ENCODE measurements at places on chromosomes 2 and 18.
A peak's percentile ranks its signal among the peaks of the same experiment; 100 is the strongest.

DNA sequence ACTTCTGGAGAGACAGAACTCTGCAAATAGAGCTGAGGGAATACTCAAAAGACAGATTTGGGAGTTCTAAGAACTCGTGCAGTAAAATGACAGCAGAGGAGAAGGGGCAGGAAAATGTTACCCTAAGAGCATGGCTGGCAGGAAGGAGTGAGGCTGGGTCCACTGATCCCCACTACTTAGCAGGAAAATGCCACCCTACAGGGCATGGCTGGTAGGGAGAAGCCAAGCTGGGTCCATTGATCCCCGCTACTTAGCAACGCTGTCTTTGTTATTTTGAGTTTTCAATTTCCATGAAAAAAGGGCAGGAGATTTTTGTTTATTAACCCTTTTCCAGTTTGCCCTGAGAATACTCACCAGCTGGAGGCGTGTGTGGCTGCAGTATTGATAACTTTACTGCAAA lies 100.3 kb upstream of the TMEM200C start:
- DNase-seq = no peak

- DNase-seq = no peak
Observed at GRCh38 chr2:241033336-241033987, 35.0 kb downstream of the SNED1 start.

- DNase-seq = no peak
Observed at GRCh38 chr18:57432751-57433400, 2.3 kb upstream of the ONECUT2 start.

DNA sequence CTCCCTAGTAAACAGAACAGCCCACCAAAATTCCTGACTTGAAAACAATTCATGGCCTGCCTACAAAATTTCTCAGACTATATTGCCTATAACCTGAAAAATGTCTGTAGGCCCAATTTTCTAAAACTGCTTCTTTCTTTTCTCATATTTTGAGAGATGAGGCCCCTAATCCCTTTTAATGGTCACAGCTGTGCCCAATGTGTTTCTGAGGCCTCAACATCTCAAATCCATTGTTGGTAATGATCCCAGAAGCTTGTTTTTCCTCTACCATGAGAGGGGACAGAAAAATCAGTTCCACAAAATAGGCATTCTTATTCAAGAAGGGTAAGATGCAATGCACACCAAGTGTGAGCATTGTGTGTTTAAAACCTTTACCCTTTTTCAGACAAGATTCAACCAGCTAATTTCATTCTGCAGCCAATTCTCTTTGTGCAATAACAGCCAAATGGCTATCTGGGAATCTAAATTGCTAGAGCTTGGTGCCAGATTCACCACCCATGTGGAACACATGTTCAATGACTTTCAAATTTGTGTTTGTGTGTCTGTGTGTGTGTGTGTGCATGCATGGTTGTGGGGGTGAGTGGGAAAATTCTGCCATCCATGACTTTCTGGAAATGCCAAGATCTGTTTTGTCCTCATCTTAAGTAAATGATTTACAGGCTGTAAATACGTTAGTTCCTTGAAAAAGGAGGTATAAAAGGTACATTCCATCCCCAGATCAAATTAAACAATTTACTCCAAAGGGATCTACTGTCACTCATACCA lies 319.5 kb downstream of the TNS1 start:
- no peak for DNase-seq

- DNase-seq = no peak
Observed at GRCh38 chr2:67878743-67879142, 184.1 kb downstream of the C1D start.

DNA sequence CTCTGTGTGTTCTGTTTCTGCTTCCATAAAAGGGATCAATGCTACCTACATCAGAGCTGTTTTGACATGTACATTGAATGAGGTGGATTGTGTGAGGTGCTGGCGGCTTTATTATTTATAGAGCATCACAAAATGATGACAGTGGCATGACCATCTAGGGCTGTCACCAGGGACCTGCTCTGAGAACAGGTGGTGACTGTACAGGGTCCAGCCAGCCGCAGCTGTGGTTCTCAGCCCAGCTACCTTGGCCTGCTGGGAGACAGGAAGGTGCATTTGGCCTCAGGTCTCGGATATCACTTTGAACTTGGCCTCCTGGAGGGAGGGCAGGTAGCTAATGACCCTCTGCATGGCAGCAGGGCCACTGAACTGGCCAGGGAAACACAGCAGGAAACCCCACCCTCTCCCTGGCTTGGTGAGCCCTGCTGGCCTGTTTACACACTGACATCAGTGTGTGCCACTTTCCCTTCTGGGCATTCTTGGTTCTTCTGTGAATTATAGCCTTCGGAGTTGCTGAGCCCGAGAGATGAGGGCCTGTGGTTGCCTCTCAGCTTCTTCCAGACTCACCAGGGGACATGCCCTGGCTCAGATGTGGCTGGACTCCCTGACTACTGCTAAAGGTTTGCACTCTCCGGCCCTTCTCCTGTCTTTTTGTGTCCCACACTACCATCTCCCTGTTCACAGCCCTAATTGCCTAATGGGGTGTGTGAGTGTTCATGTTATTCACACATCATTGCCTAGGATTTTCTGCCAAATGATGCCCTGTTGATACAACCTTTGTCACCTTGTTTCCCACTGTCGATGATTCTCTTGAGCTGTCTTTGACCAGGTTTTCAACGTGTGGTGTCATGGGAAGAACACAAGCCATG lies 109.2 kb upstream of the RAB12 start:
- DNase-seq = no peak

GRCh38 chr2:119086327-119086726 lies 72.2 kb downstream of the C1QL2 start:
- no peak for DNase-seq

DNA sequence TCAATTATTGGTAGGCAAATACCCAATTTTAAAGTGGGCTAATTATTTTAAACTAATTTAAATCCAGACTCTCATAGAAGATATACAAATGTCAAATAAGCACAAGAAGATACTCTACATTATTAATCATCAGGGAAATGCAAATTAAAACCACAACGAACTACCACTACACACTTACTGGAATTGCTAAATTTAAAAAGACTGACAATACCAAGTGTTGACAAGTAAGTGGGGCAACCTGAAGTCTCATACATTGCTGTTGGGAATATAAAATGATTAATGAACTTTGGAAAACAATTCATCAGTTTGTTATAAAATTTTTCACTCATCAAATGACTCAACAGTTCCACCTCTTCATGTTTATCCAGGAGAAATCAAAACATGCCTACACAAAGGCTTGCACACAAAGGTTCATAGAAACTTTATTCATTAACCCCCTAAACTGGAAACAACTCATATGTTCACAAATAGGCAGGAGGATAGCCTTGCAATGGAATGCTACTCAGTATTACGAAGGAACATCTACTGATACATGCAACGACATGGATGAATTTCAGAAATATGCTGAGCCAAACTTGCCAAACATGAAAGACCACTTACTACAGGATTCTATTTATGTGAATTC lies 120.8 kb downstream of the MCFD2 start:
- no peak for DNase-seq

DNA sequence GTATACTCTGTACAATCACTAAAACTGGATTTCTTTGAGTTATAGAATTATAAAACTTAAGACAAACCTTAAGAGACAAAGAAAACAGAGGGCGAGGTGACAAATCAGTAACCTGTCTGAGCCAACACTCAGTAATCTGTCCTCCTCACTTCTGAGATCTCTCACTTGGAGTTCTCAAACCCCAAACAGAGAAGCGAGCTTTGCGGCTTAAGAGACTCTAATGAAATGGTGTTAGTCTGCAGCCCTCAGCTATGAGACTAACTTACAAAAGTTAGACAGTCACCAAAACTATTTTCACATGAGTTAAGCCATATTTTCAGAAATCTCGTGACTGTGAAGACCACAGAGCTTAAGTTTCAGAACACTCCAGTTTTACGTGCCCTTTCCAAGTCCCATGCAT lies 140.6 kb downstream of the TMX3 start:
- DNase-seq = no peak

DNA sequence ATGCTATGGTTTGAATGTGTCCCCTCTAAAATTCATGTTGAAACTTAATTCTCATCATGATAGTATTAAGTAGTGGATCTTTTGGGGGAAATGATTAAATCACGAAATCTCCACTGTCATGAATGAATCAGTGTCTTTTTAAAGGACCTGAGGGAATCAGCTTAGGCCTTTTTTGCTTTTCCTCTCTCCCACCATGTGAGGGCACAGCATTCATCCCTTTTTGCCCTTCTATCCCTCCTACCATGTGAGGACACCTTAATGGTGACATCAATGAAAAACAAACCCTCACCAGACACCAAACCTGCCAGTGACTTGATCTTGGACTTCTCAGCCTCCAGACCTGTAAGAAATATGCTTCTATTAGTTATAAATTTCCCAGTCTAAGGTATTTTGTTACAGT lies 247.1 kb upstream of the UBE2E3 start:
- DNase-seq = no peak

- DNase-seq = no peak
Observed at GRCh38 chr2:34030273-34030672, 431.2 kb upstream of the FAM98A start.

- no peak for DNase-seq
Observed at GRCh38 chr2:206452242-206452641, 8.9 kb downstream of the ADAM23 start.

GRCh38 chr2:240822280-240822847 lies 2.3 kb upstream of the KIF1A start:
- DNase-seq = no peak

DNA sequence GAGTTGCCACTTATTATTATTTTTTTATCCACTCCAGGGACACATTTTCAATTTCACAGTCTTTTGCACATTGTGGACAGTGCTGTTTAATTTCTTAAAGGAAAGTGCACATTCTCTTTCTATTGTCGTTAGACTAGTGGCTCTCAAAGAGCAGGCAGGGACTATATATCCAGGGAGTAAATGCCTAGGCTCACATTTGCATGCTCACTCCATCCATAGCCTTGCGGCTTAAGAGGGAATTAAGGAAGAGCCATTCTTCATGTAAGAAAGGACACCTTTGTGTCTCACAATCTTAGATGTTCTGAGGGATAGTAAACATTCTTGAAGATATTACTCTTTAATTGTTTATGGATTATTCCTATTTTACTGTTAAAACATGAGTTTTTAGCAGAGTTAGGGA lies 70.8 kb downstream of the FIGN start:
- DNase-seq = no peak

- no peak for DNase-seq
Observed at GRCh38 chr2:88212251-88212790, 42.2 kb downstream of the THNSL2 start.

GRCh38 chr18:54089749-54090459 lies 134.6 kb downstream of the MBD2 start:
- no peak for DNase-seq

- no peak for DNase-seq
Observed at GRCh38 chr2:230910546-230911177, 14.4 kb downstream of the GPR55 start.

- DNase-seq = no peak
Observed at GRCh38 chr2:1097101-1097500, 146.5 kb downstream of the SNTG2 start.

DNA sequence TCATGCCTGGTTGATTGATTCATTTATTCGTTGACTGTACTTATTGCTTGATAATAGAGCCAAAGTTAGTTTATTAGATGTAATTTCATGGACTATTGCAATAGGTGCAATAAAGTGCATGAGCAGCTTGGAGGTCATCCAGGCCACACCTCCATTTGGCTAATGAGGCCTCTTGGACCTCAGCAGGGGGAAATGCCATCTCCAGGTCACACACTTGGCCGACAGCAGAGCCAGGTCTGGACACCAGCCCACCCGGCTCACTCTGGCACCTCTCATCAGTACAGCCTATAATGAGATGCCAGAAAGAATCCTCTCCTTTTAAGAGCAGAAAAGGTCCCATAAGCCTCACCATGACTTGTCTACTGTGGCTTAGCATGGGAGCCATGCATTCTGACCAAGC lies 71.2 kb upstream of the AFF3 start:
- no peak for DNase-seq

GRCh38 chr18:61086657-61087056 lies 246.6 kb upstream of the CDH20 start:
- DNase-seq = no peak

DNA sequence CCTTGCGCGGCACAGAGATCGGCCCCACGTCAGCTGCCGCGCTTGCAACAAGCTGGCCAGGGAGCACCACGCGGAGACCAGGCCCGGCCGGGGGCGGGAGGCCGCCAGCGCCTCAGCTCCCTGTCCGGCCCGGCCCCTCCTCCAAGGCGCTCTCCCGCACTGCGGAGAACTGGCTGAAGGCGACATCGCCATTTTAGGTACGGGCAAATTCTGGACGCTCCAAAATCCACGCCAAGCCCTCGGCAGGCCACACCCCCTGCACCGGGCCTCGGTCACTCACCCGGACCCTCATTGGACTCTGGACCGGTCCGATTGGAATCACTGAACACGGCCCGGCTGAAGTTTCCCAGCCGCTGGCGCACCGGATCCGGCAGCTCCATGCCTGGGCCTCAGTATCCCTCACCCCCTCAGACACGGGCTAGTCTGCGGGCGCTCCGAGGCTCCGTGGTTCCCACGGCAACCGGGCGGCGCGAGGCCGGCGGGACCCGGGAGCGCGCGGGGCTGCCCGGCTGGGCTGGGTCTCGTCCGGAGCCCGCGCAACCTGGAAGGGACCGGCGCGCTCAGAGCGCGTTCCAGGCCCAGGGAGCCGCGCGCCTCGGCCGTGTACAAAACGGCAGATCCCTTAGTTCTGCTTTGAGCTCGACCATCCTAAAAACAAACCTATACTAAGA lies at the start of gene TMEM17:
Gene TMEM17, minus strand, starts transcription at position 446 of the 671 bp plus-strand sequence. Its CDS starts 66 bp downstream, at position 380.
- DNase-seq = peak; percentile 44

DNA sequence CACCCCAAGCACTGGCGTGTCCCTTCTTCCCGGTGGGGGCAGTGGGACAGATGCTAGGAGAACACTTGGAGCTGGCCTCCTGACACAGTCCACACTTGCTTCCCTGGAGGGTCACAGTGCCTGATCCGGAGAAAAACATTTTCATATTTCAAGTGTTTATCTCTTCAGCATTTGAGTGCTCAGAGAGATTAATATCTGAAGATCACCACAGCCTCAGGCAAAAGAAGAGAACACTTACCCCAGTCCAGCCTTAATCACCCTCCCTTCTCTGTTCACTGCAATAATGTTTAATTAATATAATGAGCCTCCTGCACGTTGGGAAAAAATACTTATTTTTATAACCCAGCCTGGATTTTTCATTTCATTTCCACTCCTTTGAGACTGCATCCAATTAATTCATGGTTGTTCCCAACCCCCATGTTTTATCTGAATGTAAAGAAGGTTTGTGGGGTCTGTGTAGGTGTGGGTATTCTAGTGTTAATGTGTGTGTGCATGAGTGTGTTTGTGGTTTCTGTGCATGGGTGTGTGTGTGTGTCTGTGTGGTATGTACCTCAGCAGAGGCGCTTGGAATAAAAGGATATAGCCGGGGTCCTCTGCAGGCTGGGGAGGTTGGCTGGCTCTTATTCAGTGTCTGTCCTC lies 72.1 kb downstream of the NRP2 start:
- DNase-seq = no peak

DNA sequence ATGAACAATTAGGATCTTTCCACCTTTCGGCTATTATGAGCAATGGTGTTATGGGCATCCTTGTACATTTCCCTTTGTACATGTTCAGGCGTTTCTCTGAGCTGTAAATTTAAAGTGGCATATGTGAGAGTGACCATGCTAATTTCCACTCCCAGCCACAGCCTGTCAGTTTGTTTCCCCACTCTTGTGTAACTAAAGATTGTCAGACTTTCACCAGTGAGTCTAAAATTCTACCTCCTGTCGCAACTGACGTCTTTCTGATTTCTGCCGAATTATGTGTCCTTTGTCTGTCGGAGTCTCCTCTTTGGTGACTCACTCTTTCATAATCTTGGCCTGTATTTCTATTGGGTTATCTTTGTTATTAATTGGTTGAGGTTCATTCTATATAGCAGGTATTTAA lies 50.7 kb downstream of the TRAPPC12 start:
- no peak for DNase-seq
